ENCODE measurements at places on chromosomes 7 and 10.

GRCh38 chr10:482051-482501 is 207.4 kb downstream of the DIP2C start:
- DNase-seq, result no peak

DNA sequence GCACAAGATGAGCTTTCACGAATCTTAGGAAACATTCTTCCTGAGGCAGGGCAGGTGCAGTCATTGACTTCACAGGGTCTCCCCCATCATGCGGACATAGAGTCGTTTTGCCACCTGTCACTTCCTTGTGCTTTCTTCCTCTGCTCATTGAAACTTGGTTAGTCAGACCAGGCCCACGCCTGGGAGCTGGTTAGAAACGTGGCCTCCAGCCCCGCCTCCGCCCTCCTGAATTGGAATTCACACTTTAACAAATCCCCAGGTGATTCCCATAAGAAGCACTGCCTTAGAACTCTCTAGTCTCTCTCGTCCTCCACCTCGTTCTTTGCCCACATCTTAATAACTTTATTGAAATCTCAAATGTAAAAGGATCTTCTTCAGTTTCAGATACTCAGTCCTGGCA is 265.5 kb upstream of the FZD8 start:
- DNase-seq, result no peak

GRCh38 chr7:30476459-30477145 is 2.0 kb downstream of the NOD1 start:
- DNase-seq, result no peak

- no peak for DNase-seq
These were observed 10.3 kb upstream of the DNAAF5 start for GRCh38 chr7:716222-716621.

All from Ammon's horn (tissue), 1 donor.